ENCODE measurements at places on chromosomes 13 and 19.

- no peak for DNase-seq
These were observed 306.2 kb downstream of the TEX29 start for GRCh38 chr13:111626371-111627305.

- DNase-seq = no peak
These were observed 12.8 kb downstream of the IGSF23 start for GRCh38 chr19:44626048-44626624.

DNA sequence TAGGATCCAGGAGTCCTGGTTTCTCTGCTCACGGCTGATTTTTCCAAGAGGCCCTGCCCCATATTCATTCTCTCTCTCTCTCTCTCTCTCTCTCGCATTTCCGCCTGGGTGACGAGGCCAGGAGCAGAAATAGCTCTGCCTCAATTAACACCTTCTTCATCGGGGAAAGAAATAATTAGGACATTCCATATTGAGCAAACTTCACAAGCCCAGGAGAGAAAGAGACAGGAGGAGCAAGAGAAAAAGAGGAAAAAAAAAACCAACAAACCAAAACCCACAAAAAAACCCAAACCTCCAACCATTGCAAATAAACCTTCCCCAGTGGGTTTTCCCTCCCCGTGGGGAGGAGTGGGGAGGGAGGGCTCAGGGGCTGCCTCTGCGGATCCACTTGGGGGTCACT lies 143.0 kb downstream of the CACNA1A start:
- DNase-seq = no peak

- DNase-seq = no peak
These were observed 109.5 kb upstream of the TSC22D1 start for GRCh38 chr13:44685641-44686040.

GRCh38 chr19:37907735-37908455 lies 887 bp downstream of the SIPA1L3 start:
- DNase-seq = no peak

DNA sequence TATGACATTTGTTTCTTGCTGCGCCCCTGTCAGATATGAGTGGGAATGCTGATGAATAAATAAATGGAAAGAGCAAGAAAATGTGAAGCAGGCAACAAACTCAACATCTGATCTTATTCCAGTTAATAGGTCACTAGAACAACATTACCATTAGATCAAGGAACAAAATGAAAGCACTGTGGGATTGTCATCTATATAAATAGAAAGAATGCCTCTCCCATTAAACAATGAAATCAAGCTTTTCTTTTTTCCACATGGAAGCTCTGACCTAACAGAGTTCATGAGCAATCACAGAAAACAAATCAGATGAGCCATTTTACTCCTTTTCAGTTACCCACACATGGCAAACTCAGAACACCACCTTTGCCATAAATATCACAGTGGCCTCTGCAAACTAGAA lies 354.8 kb downstream of the SUCLA2 start:
- no peak for DNase-seq

- no peak for DNase-seq
These were observed 7.5 kb upstream of the DMWD start for GRCh38 chr19:45800070-45800553.

GRCh38 chr13:99314640-99315176 lies 7.5 kb upstream of the GPR183 start:
- no peak for DNase-seq

- DNase-seq = no peak
These were observed 227.3 kb downstream of the POU4F1 start for GRCh38 chr13:78376033-78376432.

DNA sequence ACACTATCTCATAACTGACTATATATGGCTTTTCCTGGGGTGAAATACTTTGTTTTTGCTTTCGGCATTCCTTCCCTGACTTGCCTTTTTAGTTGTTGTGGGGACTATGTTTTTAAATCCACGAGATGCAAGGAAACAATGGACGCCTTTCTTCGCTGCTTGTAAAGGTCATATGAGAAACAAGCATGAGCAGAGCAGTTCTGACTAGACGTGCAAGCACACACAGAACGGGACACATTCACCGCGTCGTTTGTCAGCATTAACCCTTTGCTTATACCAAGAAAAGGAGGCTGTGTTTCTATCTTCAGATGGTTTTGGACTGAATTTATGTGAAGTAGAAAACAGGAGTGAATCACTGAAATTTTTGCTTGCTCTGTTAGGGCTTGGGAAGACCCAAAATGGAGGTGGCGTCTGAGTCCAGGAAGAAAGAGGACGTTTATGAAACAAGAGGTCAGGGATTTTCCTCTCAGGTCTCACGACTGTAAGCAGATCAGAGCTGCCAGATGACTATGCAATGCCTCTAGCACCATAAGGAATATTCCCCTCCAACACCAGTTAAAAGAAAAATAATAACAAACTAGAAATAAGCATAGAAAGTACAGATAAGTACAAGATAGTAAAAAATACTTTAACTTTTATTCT lies 358.9 kb downstream of the DLEU7 start:
- DNase-seq = no peak

- DNase-seq = no peak
These were observed 11.2 kb upstream of the PRR19 start for GRCh38 chr19:42290523-42291434.

DNA sequence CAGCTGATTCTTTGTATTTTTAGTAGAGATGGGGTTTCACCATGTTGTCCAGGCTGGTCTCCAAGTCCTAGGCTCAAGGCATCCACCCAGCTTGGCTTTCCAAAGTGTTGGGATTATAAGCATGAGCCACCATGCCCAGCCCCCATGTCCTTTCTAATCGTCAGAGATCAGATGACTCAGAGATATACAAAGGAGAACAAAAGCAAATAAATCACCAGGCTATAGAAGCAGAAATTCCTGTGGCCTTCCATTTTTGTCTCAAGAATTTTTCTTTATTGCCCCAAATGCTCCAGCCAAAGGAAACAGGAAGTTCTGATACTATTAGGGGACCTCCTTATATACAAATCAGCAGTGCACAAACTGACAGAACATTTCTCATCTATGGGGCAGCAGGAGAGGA lies 207.8 kb downstream of the RFC3 start:
- no peak for DNase-seq

DNA sequence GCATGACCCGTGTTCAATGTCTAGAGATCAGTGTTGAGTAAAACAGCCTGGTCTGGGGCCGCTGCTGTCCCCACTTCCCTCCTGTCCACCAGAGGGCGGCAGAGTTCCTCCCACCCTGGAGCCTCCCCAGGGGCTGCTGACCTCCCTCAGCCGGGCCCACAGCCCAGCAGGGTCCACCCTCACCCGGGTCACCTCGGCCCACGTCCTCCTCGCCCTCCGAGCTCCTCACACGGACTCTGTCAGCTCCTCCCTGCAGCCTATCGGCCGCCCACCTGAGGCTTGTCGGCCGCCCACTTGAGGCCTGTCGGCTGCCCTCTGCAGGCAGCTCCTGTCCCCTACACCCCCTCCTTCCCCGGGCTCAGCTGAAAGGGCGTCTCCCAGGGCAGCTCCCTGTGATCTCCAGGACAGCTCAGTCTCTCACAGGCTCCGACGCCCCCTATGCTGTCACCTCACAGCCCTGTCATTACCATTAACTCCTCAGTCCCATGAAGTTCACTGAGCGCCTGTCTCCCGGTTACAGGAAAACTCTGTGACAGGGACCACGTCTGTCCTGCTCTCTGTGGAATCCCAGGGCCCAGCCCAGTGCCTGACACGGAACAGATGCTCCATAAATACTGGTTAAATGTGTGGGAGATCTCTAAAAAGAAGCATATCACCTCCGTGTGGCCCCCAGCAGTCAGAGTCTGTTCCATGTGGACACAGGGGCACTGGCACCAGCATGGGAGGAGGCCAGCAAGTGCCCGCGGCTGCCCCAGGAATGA lies 1.5 kb upstream of the CEACAM5 start:
- peak; percentile 2 for DNase-seq

DNA sequence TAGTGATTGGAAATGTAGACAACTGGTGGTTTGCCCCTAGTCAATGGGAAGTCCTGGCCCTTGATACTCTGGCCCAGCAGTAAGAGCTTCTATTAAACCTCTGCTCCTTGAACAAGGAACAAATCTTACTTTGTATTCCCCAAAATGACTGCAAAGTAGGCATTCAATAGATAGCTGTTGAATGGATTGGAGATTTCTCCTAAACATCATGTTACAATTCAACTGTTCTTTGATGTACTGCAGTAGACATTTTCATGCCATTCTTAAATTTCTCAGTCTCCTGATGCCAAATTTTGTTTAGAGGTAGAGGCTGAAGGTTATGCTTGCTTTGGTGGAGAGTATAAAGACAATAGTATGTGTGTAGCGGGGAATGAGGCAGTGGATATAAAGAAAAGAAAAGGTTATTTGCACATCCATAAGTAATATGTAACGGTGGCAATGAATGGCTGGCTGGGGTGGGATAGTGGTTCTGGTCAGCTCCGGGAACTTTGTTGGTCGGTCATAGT lies 12.8 kb downstream of the MIR17HG start:
- no peak for DNase-seq

GRCh38 chr13:22336460-22336859 lies 665.6 kb downstream of the FGF9 start:
- no peak for DNase-seq

DNA sequence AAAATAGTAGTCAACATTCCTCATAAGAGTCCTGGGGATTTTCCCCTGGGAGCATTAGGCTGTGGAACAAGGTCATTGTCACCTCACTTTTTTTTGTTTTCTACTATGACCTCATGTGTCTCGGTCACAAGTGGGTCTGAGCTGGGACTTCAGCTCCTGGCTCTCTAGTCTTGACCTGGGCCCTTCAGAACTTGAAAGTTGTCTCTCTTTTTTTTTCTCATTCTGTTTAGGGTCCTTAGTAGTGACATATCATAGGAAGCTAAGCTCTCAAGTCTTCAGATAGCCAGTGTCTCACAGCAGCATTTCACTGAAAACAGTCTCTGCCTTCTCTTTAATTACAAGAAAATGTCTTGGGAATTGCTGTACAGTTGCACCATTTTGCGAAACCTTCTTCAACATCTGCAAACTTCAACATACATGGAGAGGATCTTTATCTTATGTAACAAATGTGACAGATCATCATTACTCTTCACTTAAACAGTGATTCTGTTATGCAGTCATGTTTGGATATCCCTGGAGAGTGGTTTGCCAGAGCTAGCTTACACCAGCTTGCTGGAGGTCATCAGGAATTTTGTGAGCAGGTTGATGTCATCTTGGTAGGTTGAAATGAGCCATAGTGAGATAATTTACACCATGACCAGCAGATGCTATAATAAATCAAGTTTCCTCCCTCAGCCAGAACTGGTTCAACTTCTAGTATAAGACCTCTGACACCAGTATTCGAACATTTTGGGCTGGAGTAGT lies 131.5 kb downstream of the GPC5 start:
- DNase-seq = no peak

- DNase-seq = no peak
These were observed 499.4 kb upstream of the ARGLU1 start for GRCh38 chr13:107067381-107067780.

DNA sequence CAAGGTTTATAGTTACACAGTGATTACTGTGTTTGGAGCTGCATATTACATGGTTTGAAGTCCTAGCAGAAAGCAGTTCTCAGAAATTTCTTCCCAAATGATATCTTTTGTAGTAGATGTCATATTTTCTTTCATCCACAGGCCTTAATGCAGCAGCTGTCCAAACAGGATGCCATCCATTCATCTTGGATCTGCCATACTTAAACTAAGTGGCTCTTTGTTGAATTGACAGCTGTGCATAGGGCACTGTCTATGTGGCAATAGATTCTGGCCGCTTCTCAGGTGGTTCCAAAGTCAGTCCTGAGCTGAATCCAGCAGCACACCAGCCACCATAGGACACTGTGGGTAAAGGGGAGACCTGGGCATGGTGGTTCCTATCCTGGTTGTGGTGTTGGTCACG lies 41.6 kb upstream of the SPRY2 start:
- DNase-seq = no peak

GRCh38 chr13:107770541-107770940 lies 444.8 kb downstream of the LIG4 start:
- peak; percentile 33 for DNase-seq

- no peak for DNase-seq
These were observed 47.3 kb upstream of the GPR183 start for GRCh38 chr13:99354371-99354951.

DNA sequence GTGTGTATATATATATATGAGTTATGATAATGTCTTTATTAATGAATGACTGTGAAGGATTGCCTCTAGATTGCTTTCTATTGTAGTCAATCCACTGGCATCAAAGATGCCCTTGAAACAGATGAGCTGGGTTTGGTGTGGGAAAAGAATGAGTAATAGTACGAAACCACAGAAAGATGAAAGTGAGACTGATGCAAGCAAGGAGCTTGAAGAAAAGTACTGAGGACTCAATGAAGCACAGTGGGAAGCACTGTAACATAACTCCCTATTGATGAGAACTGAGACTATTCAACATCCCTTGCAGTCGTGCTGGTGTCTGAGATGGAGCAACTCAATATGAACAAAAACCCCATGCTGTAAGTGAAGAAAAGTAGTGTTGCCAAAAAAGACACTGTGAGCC lies 1794.2 kb downstream of the SLITRK5 start:
- no peak for DNase-seq

DNA sequence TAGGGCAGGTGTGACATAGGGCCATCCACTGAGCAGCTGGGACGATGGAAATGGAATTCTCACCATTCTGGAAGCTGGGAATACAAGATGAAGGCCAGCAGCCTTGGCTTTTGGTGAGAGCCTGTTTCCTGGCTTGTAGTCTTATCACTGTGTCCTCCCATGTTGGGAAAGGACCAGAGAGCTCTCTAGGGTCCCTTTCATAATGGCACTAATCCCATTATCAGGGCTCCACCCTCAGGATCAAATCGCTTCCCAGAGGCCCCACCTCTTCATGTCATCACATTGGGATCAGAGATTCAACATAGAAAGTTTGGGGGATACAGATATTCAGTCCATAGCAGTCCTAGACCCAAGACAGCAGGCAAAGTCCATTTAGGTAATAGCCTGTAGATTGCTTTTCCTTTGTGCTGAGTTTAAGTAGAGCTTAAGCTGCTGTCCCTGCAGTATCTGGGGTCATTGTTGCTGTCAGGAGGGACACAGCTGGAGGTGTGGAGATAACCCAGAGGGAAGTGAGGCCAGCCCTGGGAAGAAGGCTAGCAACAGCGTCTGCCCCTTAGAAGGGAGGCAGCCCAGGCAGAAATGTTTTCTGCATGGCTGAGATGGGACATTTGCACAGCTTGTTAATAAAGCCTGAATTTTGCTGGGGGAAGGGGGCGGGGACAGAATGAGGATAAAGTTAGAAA lies 136.5 kb upstream of the GPR12 start:
- peak; percentile 29 for DNase-seq

DNA sequence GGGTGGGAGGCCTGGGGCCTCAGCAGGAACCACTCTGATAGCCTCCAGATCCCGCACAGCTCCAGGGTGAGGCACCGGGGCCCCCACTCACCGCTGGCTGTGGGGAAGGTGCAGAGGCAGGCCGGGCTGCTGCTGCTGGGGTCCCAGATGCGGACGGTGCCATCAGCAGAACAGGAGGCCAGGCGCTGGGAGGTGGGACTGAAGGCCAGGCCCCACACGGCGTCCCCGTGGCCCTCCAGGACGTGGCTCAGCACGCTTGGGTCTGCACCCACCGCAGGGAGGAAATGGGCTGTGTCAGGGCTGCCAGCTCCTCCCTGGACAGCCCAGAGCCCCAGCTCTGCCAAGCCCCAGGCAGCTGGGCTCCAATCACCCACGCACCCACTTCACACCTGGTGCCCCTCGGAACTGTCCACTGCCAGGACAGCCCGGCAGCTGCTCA lies 6.1 kb upstream of the PRKD2 start:
- no peak for DNase-seq

- DNase-seq = no peak
These were observed 25.0 kb downstream of the LRCH1 start for GRCh38 chr13:46577696-46578589.

- no peak for DNase-seq
These were observed 35.1 kb downstream of the RNF6 start for GRCh38 chr13:26186995-26187394.

- no peak for DNase-seq
These were observed 48.7 kb upstream of the ITM2B start for GRCh38 chr13:48184260-48184659.

All from neuronal stem cell (in vitro differentiated cells).